Mesothelial cell of epicardium (in vitro differentiated cells): ENCODE measurements at places on chromosomes 3 and 15.

- no peaks in the 10 kb centered on the region for H3K4me1 ChIP-seq
- H3K4me3 ChIP-seq = no peak overlapping the region
- H3K27me3 ChIP-seq = no peaks in the 10 kb centered on the region
- H3K27ac ChIP-seq = no peak overlapping the region
- H3K36me3 ChIP-seq = no peaks in the 10 kb centered on the region
Observed at GRCh38 chr3:152229692-152230091, 39.0 kb upstream of the MBNL1 start.

GRCh38 chr3:119604878-119605277, 7.2 kb downstream of the PLA1A start:
- no peak for DNase-seq
- no peak overlapping the region for H3K4me3 ChIP-seq
- H3K4me1 ChIP-seq = peaks cover 18% of the 10 kb centered on the region
- H3K27me3 ChIP-seq = no peaks in the 10 kb centered on the region
- no peak overlapping the region for H3K27ac ChIP-seq

DNA sequence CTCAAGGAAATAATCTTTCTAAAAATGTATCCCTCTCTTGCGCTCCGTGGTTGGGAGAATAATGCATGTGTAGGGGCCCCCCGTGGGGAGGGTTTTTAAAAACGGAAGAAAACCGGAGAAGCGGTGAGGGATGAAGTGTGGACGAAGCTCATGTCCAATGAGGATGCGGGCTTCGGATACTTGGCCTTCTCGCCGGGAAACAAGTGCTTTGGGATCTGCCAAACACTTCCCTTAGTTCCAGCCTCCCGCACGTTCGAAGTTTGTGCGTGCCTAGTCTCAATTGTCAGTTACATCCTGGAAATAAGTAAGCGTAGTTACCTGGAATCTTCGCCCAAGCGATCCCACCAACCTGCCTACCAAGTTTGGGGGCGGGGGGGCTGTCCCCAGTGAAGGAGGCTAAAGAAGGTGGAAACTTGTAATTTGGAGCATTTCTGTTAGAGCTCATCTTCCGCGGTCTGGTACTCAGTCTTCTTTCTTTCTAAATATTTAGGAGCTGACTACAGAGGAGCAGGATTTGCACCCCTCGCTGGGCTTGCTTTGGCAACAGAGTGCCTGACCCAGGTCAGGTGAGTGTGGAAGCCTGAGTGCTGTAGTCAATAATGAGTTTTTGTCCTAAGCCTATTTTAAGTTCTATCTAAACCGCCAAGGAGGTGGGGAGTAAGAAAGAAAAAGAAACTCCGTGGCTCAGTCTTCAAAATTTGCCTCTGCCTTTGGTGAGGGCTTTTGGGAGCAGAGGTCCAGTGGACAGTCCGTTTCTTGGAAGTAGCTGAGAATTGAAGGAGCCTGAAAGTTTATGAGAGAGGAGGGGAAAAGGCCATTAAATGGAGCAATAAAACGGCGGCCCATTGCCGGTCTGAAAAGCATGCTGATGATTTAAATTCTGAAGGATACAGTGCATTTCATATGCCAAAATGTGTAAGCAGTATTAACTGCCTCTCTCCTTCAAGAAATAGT, 1.1 kb downstream of the ITPR1 start:
- no peak for DNase-seq
- peak overlapping the region; percentile 91 for H3K4me3 ChIP-seq
- H3K36me3 ChIP-seq = no peaks in the 10 kb centered on the region
- peaks cover 33% of the 10 kb centered on the region for H3K4me1 ChIP-seq
- peak overlapping the region; percentile 75 for H3K27ac ChIP-seq

DNA sequence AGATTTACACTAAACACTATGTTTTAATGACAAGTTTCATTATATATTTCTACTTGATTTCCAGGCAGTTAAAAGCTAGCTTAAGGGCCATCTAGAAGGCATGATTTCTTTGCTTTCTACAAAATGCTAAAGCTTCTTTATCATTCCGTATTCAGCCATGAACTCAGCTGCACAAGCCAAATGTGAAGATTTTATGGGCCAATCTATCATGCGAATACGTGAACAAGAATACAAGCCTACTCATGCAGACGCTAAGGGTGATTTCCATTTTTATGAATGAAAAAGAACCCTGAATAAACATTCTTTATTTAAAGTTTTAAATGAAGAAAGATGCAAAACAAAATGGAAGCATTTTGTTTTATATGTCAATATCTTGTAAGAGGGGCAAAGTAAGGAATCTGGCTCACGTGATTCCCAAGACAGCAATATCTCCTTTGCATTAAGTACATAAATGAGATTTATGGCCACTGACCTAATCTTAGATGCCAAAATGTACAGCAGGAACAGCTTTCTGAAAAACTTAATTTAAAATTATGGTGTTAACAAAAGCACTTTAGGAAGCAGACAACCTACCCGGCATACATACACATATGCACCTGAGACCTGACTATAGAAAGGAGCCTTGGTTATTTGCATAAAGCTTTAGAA, 215.8 kb downstream of the DPH6 start:
- no peak for DNase-seq
- peaks cover 9% of the 10 kb centered on the region for H3K36me3 ChIP-seq
- H3K4me1 ChIP-seq = peaks cover 40% of the 10 kb centered on the region
- no peaks in the 10 kb centered on the region for H3K27me3 ChIP-seq
- no peak overlapping the region for H3K4me3 ChIP-seq

DNA sequence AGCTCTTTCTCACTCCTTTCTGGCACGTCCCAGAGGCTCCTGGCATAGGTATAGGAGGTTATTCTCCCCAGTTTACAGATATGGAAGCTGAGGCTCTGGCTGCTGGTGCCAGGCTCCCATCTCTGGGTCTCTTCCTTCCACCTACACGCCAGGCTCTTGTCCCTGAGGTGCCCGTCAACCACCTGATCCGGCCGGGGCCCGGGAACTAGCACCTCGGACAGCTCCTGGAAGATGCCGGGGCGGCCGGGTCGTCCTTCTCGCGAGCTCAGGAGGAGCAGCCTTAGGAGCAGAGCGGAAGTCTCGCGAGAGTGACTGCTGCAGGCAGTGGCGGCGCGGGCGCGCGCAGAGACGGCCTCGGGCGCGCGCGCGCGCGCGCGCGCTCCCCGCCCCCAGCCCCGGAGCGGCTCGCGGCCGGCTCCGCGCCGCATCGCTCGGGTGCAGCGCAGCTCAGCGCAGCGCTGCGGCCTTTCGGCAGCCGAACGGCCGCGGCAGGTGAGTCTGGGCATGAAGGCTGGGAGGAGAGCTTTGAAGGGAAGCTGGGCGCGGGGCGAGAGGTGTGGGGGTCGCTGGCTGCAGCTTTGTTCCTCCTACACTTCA, at the start of gene SCAMP5:
SCAMP5 (plus strand) TSS at position 382 of the 597 bp plus-strand sequence. CDS start 16,277 bp downstream, outside the sequence.
- DNase-seq = peak; percentile 97
- peak within 1 kb of the TSS; percentile 75 for H3K4me3 ChIP-seq
- peaks cover 37% of the 10 kb centered on the region for H3K27me3 ChIP-seq
- H3K4me1 ChIP-seq = peaks cover 9% of the 10 kb centered on the region
- peaks cover 8% of the 10 kb centered on the region for H3K36me3 ChIP-seq

DNA sequence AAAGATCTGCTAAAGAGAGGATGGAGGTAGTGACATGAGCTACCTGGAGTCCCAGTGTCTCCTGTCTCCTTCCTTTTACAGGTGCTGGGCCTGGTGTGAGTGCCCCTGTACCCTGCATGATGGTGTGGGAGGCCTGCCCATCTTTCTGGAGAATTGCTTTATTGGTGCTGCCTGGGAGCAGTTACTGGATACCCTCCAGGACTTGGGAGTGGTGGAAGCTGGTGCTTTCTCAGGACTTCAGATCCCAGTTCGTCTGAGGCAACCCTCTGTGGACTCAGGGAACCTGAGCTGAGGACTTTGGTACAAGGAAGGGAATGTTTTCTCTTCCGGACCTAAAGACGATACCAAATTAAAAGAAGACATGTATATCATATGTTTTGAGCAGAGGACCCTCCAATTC, 18.3 kb upstream of the NUDT16 start:
- no peak for DNase-seq
- no peak overlapping the region for H3K4me3 ChIP-seq
- no peaks in the 10 kb centered on the region for H3K36me3 ChIP-seq
- H3K27ac ChIP-seq = no peak overlapping the region
- peaks cover 2% of the 10 kb centered on the region for H3K27me3 ChIP-seq
